H7 (cell line): ENCODE measurements at places on chromosomes 3 and 15.

- DNase-seq: no peak
Measured at GRCh38 chr3:64152086-64152485, 73.2 kb downstream of the PRICKLE2 start.

DNA sequence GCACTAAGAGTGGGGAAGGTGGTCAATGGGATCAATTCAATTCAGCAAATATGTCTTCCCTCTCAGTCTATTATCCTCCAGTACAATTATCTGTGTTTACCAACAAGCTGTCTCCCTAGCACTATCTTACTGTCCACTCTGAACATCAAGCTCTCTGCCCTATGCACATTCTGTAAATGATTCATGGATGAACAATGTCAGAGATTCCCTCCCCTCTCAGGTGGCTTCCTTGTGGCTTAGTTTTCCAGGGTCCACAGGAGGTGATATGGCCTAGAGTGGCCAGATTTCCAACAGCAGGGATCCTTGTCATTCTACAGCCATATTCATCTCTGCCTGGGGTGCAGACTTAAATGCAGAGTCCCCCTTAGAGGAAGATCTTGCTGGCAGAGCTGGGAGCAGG, 225.1 kb downstream of the UACA start:
- DNase-seq: no peak

GRCh38 chr3:14063152-14063551, 61.5 kb downstream of the CHCHD4 start:
- no peak for DNase-seq

DNA sequence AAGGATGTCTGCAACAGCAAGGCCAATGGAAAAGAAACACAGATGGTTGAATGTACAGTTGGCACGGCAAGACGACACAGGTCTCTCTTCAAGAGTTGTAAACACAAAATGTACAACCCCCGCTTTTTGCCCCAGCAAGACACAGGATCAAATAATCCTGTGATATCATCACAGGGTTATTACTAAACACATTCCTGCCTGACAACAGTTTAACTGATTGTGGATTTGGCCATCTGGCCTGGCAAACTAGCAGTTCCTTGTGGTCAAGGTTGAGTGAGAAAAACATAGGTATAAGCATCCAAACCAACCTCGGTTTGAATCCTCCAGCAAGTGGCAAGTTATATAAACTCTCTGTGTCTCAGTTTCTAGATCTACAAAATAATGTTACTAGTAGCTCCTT, 23.4 kb downstream of the PARP16 start:
- no peak for DNase-seq

DNA sequence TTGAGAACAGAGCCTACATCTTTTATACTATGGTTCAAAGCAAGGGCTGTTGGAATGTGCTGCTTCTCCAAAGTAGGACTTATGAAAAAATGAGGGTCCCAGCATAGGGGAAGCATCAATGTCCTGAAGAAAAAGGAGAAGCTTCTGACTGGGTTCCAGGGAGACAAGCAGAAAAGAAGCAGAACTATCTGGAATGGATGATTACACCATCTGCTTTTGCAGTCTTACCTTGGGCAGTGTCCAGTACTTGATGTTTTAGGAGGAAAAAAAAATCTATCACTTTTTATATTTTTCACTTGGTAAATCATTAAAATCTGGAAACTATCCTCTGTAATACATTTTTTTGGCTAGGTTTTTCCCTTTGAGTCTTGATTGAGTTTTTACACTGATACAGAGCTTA, 57.9 kb upstream of the DPH6 start:
- no peak for DNase-seq

GRCh38 chr15:41116962-41117252, 827 bp upstream of the INO80 start:
- DNase-seq: no peak

- no peak for DNase-seq
Measured at GRCh38 chr15:56208641-56209155, 35.0 kb downstream of the RFX7 start.

GRCh38 chr15:37072181-37072580, 28.2 kb downstream of the MEIS2 start:
- no peak for DNase-seq

- DNase-seq: peak; percentile 96
Measured at GRCh38 chr3:51955893-51956770, 951 bp downstream of the GPR62 start.

DNA sequence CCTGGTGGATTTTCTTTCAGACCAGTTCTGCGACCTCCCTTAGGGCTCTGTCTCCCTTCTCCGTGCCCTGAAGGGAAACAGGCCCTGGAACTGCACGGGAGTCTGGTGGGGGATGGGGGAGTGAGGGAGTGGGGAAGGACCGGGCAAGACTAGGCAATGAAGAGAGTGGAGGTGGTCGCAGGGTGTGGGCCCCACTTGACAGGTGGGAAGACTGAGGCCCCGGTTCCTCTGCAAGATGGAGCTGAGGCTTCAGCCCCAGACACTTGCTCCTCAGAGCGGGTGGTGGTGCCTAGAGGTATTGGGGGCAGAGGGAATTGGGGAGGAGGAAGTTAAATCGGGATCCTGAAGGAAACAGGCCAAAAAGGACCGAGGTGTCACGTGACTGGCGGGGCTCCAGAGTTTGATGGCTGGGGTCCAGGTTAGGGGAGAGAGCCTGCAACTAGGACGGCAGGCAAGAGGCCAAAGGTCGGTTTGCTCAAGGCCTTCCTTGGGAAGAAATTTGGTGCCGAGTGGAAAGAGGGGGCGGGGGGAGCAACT, 597 bp upstream of the CAMK1 start:
- DNase-seq: peak; percentile 72

- no peak for DNase-seq
Measured at GRCh38 chr15:97867870-97868269, 92.6 kb upstream of the ARRDC4 start.

DNA sequence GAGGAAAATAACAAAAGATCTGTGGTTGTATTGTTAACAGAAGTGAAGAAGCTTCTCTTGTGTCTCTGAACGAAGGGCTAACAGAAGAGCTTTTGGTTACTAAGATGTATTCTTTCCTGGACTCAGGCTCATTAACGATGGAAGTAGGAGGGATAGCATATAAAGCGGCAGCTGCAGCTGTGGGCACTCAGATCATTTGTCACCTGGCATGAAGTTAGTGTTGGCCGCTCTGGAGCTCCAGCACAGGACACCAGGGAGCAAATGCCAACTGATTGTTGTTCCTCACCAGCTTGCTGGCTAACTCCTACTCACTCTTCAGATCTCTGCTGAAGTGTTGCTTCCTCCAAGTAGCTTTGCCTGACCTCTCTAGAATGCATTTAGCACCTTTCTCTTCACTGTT, 15.5 kb upstream of the SLITRK3 start:
- no peak for DNase-seq

- DNase-seq: no peak
Measured at GRCh38 chr15:73605759-73606436, 27.3 kb downstream of the NPTN start.

- no peak for DNase-seq
Measured at GRCh38 chr15:88509964-88510363, 36.5 kb downstream of the DET1 start.

GRCh38 chr3:126827121-126827520, 123.1 kb downstream of the CHCHD6 start:
- no peak for DNase-seq

DNA sequence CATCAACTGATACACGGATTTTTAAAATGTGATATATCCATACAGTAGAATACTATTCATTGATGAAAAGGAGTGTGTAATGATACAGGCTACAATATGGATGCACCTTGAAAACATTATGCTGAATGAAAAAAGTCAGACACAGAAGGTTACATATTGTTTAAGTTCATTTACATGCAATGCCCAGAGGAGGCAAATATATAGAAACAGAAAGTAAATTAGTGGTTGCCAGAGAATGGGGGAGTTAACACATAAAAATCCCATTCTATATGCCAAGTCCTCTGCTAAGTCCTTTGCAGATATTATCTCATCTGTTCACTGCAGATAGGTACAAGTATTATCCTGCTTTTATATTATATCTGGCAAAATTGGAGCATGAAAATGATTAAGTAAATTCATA, 22.1 kb upstream of the CDIN1 start:
- no peak for DNase-seq

DNA sequence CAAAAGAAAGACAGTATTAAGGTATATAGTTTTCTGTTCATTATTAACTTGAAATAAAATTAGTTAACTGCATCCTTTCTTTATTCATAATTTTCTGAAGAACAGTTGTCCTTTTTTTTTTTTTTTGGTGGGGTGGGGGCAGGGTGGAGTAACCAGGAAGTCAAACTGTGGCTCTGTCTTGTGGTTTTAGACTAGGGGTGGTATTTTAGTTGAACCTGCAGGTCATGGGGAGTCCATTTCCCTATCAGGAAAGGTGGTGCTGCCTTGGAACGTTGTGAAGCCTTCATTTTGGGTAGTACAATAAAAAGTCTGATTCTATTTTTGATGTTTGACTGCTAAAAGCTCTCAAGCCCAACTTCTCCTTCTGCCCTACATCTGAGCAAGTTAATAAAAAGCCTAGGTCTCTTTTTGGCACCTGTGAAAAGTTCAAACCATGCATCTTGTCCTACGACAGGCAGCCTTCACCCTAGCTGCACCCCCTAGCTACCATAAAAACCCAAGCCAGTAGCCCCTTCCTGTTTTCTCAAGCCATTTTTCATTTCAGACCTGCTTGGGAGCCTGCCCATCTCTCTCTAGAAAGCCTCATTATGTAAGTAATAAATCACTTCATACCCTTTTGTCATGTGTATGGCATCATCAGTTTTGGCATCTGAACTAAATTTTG, 31.2 kb upstream of the RIOX2 start:
- no peak for DNase-seq

GRCh38 chr3:31942446-31942845, 38.6 kb downstream of the OSBPL10 start:
- no peak for DNase-seq

GRCh38 chr3:24185738-24186384, 240.8 kb downstream of the NR1D2 start:
- peak; percentile 52 for DNase-seq

DNA sequence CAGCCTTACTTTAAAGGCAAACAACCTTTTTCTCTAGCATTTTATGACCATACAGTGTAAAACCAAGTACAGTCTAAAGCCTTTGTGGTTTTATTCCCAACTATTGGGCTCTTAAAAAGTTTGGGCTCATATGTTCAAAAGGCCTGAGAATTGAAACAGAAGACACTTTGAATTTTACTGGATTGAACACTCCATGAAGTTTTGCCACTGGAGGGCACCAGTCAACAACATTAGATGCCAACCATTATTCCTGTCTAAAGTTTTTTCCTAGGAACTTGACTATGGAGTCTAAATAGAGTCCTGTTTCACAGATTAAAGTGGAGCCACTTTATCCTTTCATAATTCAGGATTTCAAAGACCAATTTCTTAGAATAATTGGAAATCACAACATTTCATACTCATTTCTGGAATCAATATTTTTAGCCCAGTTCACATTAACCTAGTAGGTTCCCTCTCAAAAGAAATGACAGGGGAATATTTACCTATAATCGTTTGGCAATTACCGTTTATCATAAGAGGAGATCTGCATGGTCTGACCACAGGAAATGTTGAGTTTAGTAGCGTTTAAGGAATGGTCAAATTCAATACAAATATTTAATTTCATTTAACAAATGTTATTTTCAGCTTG, 244.1 kb upstream of the PDZRN3 start:
- DNase-seq: peak; percentile 34
